ENCODE measurements at places on chromosomes 2 and 18. TPM values are rescaled to one million over a fixed set of nuclear protein-coding genes. Genes with fewer than 3 reads are reported as not detected.

ABHD1 gene
- total RNA-seq: not detected

ACTG2 gene
- 2.9 TPM for total RNA-seq

ANTXR1 gene
- 69.7 TPM for total RNA-seq

CNGA3 gene
- total RNA-seq: not detected

NGEF gene
- 35.4 TPM for total RNA-seq

LOXHD1 gene
- total RNA-seq: not detected

C2orf78 gene
- total RNA-seq: not detected

HOXD11 gene
- not detected for total RNA-seq

ANKRD30BL gene
- total RNA-seq: not detected

IL1A gene
- 1.9 TPM for total RNA-seq

CFC1 gene
- total RNA-seq: not detected

- DNase-seq: peak; percentile 93
Observed at GRCh38 chr2:98378901-98379300, 32.6 kb downstream of the CNGA3 start.

GRCh38 chr2:28664120-28664842, 87.3 kb upstream of the PPP1CB start:
- peak; percentile 50 for DNase-seq

GRCh38 chr2:201130524-201131186, 14.7 kb downstream of the CFLAR start:
- peak; percentile 84 for DNase-seq

GRCh38 chr2:25740810-25741381, 67.5 kb upstream of the DTNB start:
- DNase-seq: no peak

DNA sequence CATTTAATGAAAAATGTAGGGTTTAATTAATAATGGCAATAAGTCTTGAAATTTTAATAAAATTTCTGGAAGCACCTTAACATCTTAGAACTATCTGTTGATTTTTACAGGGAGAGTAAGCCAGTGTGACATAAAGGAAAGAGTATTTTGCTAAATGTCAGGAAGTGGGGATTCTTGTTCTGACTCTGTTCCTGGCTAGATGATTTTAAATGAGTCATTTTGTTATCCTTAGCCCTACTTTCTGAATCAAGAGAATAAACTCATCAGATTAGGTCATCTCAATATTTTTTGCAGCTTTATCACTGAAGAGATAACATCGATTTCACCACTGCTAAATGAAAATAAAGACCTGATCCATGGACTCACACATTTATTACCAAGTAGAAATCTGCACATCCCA, 377.5 kb upstream of the CYRIA start:
- DNase-seq: peak; percentile 4

GRCh38 chr2:239948100-239948881, 76.9 kb downstream of the NDUFA10 start:
- no peak for DNase-seq

DNA sequence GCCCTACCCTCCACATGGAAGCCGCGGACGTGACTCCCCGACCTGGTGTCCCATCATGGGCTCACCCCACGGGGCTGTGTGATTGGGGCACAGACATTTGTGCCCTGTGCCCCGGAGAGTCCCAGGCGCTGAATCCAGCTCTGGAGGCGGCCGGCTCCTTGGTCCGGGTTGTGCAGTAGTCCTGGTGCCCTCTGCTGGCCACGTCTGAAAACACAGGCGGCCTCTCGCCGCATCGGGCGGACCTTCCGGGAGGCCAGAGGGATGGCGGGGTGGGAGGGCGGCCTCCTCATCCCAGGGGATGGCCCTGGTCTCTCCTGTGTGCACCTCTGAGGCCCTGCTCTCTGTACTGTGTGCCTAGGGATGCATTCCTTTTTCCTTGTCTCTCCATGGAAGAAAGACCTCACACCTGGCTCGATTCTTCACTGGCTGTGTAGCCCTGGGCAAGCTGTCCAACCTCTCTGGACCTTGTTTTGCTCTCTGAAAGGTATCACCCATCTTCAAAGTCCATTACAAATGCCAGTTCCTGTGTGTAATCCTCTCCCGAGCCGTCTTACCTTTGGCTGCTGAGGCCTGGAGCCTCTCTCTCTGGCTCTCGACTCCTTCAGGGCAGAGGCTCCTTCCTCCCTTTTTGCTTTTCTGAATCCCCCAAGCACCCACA, 27.6 kb downstream of the CELF4 start:
- peak; percentile 41 for DNase-seq

DNA sequence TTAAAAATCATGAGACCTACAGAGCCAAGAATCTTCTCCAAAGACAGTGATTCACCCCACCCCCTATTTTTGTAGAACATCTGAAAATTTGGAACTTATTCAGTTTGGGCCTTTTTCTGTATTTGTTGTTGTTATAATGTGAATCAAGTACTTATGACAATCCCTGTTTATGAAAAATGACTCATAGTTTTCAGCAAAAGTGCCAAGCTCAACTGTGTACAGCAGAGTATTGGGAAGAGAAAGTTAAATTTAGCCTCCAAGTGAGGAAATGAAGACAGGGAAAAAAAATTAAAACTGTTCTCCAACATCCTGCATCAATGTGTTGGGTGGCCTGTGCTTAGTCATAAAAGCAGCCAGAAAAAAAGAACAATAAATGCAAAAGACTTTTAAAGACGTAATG, 46.2 kb downstream of the LRATD1 start:
- no peak for DNase-seq

DNA sequence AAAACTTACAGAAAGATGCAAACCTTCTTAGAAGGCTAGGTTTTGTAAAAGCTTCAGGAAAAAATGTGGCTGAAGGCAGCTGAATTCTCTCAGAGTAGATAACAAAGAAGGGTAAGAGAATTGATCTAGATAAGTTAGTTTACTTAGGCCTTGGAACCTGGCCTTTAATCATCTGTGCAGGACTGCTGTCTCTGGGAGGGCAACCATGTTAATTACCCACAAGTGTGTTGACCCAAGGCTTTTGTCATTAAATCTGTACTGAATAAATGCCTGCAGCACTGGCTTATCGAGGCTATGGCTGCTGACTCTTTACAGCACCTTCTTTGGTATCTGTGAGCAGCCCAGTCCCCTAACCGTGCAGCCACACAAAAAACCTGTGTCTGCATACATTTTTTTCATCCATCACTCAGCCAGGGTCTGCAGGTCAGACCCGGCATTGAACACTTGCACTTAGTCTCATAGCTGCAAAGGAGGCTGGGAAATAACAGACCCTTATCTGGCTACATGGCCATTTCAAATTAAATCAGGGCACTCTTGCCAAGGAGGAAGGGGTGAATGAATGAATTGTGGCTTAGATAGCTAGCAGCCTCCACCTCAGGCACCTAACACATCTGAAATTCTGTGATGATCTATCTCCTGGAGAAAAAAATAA, 120.2 kb upstream of the MSH2 start:
- DNase-seq: no peak

- DNase-seq: no peak
Observed at GRCh38 chr2:198517976-198518375, 713.6 kb downstream of the PLCL1 start.

DNA sequence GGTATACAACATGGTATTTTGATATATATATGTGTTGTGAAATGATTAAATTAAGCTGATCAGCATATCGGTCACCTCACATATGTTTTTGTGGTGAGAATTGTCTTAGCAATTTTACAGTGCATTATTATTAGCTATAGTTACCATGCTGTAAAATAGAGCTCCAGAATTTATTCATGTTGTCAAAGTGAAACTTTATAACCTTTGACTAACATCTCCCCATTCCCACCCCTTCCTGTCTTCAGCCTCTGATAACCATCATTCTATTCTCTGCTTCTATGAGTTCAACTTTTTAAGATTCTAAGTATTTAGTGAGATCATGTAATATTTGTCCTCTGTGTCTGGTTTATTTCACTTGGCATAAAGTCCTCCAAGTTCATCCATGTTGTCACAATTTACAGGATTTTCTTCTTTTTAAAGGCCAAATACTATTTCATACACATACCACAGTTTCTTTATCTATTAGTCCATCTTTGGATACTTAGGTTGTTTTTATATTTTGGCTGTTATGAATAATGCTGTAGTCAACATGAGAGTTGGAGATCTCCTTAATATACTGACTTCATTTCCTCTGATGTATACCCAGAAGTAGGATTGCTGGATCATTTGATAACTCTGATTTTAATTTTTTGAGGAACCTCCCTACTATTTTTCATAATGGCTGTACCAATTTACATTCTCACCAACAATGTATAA, 30.3 kb downstream of the NCOA1 start:
- no peak for DNase-seq

GRCh38 chr2:229235131-229235914, 35.8 kb downstream of the PID1 start:
- peak; percentile 42 for DNase-seq

- DNase-seq: peak; percentile 5
Observed at GRCh38 chr18:80022613-80023012, 11.6 kb upstream of the RBFA start.

DNA sequence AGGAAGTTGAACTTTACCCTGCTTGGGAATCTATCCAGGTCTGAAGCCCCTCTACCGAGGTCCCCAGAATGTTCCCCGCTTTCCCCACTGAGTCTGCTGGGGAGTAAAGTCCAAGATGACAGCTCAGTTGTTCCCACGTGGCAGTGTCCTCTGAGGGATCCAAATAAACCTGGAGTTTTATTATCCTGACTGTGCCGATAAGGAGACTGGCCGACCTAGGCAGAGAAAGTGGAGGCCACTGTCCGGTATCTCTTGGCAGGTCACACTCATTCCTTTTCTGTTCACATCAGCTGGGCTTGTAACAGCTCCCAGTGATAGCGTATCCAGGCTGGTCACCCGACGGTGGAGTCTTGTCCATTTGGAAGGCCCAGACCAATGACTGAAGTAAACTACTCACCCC, 27.5 kb upstream of the C18orf32 start:
- no peak for DNase-seq

- no peak for DNase-seq
Observed at GRCh38 chr2:204434660-204435462, 110.4 kb upstream of the PARD3B start.

DNA sequence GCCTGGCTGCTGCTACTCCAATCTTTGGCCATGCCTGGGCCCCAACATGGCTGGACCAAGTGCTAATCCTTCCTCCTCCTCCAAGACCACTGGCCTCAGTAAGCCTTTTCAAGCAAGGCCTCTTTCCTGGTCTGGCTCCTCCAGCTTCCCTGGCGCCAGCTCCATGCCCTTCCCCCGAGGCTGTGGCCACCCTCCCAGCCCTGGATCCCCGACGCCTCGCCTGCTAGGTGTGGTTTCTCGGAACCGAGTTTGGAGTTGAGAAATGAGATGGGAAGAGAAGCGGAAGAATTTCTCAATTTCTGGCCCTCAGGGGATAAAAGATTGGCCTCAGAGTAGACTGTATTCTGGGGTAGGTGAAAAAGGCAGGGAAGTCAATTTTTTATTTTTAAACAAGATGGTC, 46.4 kb downstream of the ADCY3 start:
- peak; percentile 66 for DNase-seq

GRCh38 chr2:27092696-27093429, 6.3 kb downstream of the KHK start:
- no peak for DNase-seq

GRCh38 chr18:64253222-64253621, 104.3 kb upstream of the LINC00305 start:
- no peak for DNase-seq

GRCh38 chr2:70212298-70212932, 21.6 kb upstream of the C2orf42 start:
- no peak for DNase-seq

GRCh38 chr2:200861617-200862155, 2.8 kb downstream of the CLK1 start:
- DNase-seq: no peak

- DNase-seq: no peak
Observed at GRCh38 chr2:181859123-181859522, 32.4 kb upstream of the ITPRID2 start.
